Liver (tissue), 10 donors: ENCODE measurements at places on chromosomes 5 and 9.

DNA sequence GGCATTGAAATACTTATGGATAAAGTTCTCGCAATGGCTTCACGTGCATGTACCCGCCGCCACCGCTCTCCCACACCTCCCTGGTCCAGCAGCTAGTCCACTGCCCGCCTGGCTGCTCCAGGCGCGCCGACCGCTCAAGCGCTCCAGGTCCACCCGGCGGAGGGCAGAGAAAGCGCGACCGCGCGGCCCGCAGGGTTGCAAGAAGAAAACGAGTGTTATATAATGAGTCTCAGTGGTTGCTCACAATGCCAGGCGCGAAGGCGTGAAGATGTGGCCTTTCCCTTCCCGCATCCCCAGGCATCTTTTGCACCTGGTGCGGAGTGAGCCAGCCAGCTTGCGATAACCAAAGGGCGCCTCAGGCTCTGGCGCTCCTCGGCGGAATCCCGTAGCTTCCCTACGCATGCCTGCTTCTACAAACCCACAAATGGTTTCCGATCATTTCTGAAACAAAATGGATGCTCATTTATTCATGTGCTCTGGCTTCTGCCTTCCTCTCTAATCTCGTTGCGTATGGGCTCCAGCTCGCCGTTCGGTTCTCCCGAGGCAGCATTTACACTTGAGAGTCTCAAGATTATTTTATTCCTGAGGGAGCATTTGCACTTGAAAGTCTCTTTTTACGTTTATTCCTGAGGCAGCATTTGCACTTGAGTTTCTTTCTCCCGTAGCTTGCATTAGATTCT lies 25.7 kb downstream of the CDKN2A start:
- no peaks in the 10 kb centered on the region for H3K36me3 ChIP-seq
- H3K27me3 ChIP-seq = peaks cover 3% of the 10 kb centered on the region
- peaks cover 13% of the 10 kb centered on the region for H3K4me1 ChIP-seq
- H3K27ac ChIP-seq = no peak overlapping the region

- H3K4me1 ChIP-seq = no peaks in the 10 kb centered on the region
- no peak overlapping the region for H3K4me3 ChIP-seq
- H3K36me3 ChIP-seq = no peaks in the 10 kb centered on the region
- peaks cover 2% of the 10 kb centered on the region for H3K27me3 ChIP-seq
- no peak overlapping the region for H3K27ac ChIP-seq
Observed at GRCh38 chr5:135823881-135824280, 10.6 kb upstream of the SLC25A48 start.

DNA sequence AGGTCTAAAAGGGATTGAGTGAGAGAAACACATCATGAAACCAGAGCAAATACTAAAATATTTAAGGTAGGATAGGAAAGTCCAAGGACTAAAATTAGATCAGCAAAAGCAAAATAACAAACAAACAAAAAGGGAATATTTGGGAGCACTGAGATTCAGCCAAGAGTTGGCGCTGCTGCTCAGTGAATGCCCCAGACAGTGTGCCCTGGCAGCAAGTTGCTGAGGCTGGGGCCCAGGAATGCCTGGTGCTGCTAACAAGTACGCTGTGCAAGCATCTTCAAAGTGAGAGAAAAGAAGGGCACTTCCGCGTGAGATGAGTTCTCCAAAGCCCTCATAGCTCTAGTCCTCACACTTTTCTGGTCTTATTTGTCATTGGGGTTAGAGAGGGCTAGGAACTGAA lies 603.3 kb downstream of the EFNA5 start:
- H3K4me3 ChIP-seq = no peak overlapping the region
- H3K27me3 ChIP-seq = no peaks in the 10 kb centered on the region
- no peaks in the 10 kb centered on the region for H3K36me3 ChIP-seq
- H3K4me1 ChIP-seq = no peaks in the 10 kb centered on the region
- DNase-seq = no peak

- no peaks in the 10 kb centered on the region for H3K27me3 ChIP-seq
- H3K4me3 ChIP-seq = no peak overlapping the region
- no peaks in the 10 kb centered on the region for H3K36me3 ChIP-seq
Observed at GRCh38 chr5:417301-418161, 25.4 kb upstream of the EXOC3 start.
